ENCODE measurements at places on chromosomes 12 and 14. TPM values are rescaled to one million over a fixed set of nuclear protein-coding genes. Genes with fewer than 3 reads are reported as not detected.

DNA sequence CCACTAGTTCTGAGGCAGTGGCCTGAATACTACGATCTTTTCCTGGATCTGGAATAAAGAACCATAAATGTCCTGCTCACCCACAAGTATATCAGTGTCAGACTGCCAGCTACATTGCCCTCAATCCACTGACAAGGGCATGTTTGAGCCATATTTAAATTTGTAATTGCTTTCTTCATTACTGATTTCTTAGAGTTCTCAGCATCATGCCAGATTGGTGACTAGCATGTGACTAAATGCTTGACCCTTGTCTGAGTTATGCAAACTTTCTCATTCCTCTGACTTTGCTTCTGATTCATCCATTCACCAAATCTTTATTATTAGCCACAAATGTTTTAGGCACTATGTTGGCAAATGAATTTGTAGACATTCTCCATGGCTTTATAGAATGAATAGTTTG is 143.6 kb upstream of the SLC16A7 start:
- no peak for DNase-seq

The ACSS3 gene
- 8.2 TPM for total RNA-seq

DNA sequence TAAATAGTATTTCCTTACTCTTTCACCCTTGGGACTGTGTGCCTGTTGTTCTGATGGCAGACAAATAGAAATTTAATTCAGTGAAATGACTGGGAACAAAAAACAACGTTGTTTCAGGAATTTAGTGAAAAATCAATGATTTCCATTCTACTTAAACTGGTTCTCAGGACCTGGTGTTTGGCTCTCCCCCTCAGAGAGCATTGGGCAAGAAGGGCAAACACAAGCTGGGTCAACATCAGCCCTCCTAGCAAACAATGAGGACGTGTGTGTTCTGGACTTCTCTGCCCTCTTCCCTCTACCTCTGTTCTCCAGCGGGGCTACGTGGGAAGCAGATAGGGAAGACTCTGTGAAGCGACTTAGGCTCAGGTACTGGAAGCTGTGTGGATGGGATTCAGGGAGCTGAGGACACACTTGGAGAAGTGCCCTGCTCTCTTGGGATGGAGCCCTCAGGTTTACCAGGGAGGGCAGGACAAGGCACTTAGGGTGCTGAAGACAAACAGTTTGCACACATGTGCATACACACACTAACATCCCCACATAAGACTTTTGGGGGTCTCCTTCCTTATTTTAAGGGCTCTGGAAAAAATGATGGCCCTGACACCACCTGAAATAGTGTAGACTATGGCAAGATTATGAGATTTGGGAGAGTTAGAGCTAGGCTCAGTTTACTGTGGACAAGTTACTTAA is 7.6 kb upstream of the SERPINA1 start:
- no peak for DNase-seq

The ASCL1 gene
- total RNA-seq = not detected

DNA sequence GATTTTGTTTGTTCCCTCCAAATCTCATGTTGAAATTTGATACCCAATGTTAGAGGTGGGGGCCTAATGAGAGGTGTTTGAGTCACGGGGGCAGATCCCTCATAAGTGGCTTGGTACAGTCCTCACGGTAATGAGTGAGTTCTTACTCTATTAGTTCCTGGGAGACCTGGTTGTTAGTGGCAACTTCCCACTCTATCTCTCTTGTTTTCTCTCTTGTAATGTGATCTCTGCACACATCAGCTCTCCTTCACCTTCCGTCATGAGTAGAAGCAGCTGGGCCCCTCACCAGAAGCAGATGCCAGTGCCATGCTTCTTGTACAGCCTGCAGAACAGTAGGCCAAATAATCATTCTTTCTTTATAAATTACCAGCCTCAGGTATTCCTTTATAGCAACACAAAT is 29.6 kb upstream of the KCNK10 start:
- no peak for DNase-seq

GRCh38 chr14:54756656-54757392 is 145.8 kb downstream of the GCH1 start:
- DNase-seq = peak; percentile 11

GRCh38 chr12:88398031-88398430 is 182.2 kb downstream of the KITLG start:
- no peak for DNase-seq

The BCAT1 gene
- total RNA-seq = 0.76 TPM

The POU6F1 gene
- total RNA-seq = 9.8 TPM

DNA sequence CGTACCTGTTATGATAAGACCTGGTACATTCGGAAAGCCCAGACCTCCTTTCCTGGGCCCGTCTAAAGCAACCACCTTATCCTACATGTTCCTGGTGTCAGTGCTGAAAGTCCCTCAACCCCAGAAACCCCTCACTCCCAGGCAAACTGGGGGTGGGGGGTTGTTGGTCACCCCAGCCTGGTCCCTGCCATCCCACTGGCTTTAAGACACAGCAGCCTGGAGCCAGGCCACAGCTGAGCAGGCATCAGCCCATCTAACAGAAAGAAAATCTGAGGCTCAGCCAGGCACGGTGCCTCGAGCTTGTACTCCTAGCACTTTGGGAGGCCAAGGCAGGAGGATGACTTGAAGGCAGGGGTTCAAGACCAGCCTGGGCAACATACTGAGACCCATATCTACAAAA is 4.5 kb downstream of the SELPLG start:
- DNase-seq = no peak

The SPRING1 gene
- total RNA-seq = 31.4 TPM

GRCh38 chr12:48302161-48302911 is 48.4 kb downstream of the ZNF641 start:
- no peak for DNase-seq

DNA sequence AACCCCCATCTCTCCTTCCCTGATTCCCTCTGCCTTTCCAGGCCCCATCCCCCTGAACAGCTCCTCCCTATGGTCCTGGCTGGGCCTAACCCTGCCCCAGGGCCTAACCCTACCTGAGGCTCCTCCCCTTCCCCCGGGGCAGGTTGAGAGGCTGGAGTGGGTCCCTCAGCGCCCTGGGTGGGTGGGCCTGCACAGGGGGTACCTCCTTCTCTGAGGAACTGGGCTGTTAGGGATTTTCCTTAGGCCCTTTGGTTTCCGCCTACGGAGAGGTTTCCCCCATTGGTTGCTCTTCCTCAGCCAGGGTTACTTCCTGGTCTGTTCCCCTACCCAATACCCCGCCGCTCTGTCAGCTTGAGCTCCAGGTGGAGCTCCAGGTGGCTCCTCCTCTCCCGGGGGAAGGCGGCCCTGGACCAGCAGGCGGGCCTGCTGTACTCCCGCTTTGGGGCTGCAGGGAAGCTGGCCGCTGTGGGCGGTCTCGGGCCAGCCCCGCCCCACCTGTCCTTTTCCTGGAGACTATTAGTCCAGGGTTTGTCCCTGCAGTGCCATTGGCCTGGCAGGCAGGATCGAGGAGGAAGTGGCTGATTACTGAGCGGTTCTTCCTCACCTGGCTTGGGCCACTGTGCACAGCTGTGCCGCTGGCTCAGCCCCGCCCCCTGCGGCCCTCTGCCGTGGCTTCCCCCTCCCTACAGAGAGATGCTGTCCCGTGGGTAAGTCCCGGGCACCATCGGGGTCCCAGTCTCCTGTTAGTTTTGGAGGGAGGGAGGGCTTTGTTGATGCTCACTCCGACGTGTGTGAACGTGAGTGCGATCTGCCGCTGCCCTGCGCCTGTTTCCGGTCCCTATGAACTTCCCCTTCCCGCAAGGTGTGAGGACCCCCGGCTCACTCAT is 2.5 kb downstream of the C12orf57 start:
- DNase-seq = no peak

DNA sequence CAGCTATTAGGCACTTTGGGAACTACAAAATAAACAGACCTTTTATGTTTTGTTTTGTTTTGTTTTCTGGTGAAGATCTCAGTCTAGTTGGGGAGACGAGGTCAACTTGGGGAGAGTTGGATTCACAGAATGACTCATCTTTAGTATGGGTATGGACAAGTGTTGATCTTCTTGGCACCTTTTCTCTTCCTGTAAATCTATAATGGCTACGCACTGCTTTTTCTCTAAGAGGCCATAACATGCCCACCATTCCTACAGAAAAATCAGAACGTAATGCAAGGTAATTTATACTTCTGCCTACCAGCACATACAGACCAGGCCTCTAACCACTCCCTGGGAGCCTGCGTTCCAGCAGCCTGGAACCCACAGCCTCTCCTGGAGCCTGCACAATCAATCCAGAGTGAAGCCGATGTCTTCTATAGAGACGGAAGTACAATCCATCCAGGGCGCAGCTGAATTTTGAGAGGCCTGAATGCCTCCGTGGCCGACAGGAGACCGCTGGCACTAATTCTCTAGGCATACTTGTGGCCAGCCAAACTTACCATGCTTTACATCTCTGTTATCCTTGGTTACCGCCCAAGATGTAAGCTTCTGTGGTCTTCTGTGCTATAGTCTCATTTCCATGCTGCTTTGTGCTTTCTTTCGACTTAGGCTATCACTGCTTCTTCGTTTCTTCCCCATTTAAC is 717 bp downstream of the PPHLN1 start:
- no peak for DNase-seq

DNA sequence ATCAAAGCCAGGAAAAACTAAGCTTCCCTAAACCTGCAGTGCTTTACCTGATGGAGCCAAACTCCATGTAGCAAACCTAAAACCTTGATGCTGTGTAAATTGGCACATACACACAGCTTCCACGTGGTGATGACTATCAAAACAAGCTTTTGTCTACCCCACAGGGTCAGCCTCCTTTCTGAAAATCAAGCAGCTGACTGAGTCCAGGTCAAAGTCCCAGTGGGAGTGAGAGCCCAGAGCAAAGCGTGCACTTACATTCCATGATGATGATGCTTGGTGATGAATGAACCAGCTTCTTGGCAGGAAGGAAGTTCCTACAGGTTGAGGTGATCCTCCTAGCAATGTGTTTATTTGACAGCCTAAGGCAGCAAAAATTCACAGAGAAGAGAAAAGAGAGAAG is 630.0 kb upstream of the TBX3 start:
- no peak for DNase-seq

DNA sequence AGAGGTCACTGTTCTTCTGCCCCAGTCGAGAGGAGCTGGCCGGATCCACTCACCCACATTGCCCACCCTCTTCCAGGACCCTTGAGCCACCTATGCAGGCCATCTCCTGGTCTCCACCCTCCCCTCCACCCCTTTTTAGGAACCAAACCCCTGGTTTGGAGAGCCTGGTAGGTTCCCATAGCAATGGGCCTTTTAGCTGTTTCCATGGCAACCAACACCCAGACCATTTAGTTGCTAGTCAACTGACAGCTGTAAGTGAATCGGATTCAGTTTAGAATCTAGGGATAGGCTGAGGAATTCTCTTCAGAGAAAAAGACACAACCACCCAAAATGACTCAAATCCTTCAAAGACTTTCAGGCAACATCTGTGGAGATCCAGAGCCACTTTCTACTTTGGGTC is 16.5 kb downstream of the NPC2 start:
- no peak for DNase-seq

The KRT74 gene
- total RNA-seq = 14.1 TPM

GRCh38 chr12:51004504-51004903 is 21.7 kb downstream of the SLC11A2 start:
- no peak for DNase-seq

GRCh38 chr14:68359837-68360552 is 432.9 kb downstream of the ZFP36L1 start:
- DNase-seq = no peak

- DNase-seq = no peak
Measured at GRCh38 chr14:33435911-33436689, 497.4 kb downstream of the NPAS3 start.

DNA sequence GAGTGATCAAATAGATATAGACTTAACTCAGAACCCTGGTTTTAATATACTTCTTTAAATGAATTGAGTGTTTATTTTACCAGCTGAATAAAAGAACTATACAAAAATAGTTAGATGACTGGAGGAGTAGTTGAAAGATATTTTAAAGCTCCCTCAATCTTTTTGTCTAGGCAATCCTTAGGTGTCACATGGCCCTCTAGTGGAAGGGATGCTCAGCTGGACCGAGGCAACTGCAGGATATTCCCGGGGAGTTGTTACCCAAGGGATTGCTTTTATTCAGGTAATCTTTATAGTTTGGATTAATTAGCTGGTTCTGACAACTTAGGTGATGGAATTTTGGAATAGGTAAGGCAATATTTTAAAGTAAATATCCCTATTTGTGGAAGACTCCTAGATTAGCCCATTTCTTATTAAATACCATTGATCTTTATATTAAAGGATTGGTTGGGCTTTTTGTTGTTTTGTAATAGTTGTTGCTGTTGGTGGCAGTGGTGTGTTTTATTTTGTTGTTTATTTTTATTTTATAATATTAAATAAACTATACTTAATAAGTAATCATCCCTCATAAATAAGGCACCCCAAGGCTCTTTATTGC is 57.1 kb downstream of the ZDHHC17 start:
- DNase-seq = no peak

Measured in suprapubic skin (tissue), 4 donors.